ENCODE measurements at places on chromosomes 12 and 14.

GRCh38 chr14:68814539-68815297, 21.9 kb upstream of the ZFP36L1 start:
- peak; percentile 86 for DNase-seq

DNA sequence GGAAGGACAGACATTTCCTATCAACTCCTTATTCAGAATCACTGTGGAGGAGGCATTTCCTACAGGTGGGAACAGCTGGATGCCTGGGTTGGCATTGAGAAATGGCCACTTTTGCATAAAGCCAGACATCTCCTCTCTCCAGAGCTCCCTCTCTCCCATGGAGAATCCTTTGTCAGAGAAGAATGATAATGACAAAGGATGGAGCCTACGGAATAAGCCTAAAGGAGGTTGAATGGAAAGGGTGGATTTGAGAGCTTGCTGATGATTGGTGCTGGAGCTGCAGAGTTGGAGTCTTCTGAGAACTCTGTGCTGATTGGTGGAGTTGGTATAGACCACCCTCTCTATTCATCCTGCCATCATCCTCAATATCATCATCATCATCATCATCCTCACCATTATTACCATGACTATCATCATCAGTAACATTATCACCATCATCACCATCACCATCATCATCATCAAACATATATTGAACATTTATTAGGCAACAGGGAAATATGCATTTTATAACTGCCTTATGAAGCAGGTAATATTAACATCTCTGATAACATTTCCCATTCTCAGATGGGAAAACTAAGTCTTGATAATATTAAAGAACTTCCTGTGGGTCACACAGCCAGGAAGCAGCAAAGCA, 89.2 kb upstream of the HSPB8 start:
- DNase-seq: no peak

DNA sequence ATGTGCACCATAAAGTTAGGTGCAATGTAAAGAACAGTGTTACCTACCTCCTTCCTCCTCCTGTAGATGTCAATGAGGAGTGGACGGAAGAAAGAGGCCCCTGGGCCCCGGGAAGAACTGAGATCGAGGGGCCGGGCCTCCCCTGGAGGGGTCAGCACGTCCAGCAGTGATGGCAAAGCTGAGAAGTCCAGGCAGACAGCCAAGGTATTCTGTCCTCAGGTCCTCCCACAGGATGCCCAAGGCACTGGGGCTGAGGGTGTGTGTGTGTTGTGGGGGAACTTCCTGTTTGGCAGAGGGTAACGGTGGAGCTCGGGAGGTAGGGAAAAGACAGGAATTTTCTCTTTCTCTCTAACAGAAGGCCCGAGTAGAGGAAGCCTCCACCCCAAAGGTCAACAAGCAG, 6.4 kb downstream of the ATN1 start:
- DNase-seq: no peak

GRCh38 chr12:72631926-72632685, 359.9 kb downstream of the TRHDE start:
- no peak for DNase-seq

GRCh38 chr12:8698879-8699278, 1.1 kb downstream of the RIMKLB start:
- no peak for DNase-seq

GRCh38 chr12:80413462-80413861, 30.6 kb upstream of the PTPRQ start:
- DNase-seq: no peak

- peak; percentile 52 for DNase-seq
Measured at GRCh38 chr12:6667559-6668210, 4.8 kb upstream of the ING4 start.

DNA sequence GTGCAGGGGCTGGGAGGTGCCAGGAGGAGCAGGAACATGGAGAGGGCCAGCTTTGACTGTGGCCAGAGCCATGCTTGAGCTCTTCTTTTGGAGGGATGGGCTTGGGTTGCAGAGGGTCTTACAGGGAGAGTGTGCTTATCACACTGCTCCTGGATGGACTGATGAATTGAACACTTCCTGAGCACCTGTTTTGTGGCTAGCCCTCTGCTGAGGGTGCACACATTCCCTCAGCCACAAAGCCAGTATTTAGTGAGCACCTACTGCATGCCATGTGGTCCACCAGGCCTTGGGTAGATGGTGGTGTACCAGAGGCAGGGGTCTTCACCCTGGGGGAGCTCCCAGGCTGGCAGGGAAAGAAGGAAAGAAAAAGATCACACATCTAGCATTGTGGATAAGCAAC, 118.9 kb downstream of the SLC25A47 start:
- no peak for DNase-seq
